ENCODE measurements at places on chromosomes 7 and 10.

DNA sequence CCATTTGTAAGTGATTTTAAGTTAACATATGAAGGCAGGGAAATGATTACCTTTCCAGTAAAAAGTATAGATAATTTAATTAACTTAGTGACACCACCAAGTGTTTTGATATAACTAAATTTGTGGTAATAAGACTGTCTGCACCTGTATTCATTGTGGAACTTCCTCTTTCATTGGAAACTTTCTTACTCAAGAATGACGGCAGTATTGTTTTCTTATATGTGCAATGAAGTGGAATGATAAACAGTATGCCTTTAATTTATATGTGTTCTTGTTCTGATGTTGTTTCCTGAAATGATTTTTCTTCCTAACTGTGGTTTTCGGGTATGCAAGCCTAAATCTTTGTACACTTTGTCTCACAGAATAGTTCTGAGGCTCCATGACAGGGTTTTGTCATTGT is 46.4 kb downstream of the CASD1 start:
- DNase-seq, result no peak

- no peak for DNase-seq
Observed at GRCh38 chr10:2700626-2701305, 366.6 kb upstream of the PFKP start.

DNA sequence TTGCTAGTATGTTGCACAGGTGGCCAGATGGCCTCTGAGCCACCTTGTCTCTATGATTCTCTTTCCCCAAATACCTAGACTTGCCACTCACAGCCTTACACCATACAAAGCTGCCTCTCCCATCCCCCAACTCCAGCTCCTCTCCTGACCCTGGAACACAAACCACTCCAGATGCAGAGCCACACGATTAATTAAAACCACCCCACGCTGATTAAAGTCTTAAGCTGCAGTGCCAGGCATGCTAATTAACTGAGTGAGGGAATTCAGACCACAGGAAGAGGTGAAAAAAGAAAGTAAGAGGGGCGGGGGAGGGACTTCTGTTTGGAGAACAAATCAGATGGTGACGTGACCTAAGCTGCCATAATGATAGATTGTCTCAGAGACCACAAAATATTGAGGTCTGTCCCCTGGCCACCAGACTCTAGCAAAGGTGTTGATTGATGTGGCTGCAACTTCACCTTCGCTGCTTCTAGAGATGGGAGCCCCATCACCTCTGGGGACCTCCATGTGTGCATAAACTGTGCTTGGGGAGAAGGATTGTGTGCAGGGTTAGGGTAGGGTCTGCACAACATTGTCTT is 331.3 kb downstream of the PLXNA4 start:
- no peak for DNase-seq

DNA sequence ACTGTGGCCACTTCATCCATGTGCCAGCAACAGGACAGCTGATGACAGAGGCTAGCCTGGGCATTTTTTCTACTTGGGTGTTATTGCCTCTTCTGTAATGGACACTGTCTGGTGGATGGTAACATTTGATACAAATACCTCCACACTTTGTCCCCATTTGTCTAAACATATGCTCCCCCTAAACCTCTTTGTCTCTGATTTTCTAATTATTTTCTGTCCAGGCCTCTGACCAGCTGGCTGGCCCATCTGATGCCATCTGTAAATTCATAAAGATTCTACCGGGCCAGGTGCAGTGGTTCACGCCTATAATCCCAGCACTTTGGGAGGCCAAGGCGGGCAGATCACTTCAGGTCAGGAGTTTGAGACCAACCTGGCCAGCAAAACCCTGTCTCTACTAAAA is 84.7 kb upstream of the IFRD1 start:
- DNase-seq, result no peak
